ENCODE measurements at places on chromosomes 6 and 20.

GRCh38 chr20:41293269-41294037, 24.1 kb downstream of the ZHX3 start:
- no peak for DNase-seq

GRCh38 chr20:42027746-42028268, 409.6 kb upstream of the CHD6 start:
- DNase-seq, result no peak

GRCh38 chr6:129022011-129022553, 139.1 kb downstream of the LAMA2 start:
- DNase-seq, result no peak

- no peak for DNase-seq
Measured at GRCh38 chr6:66328200-66328599, 621.2 kb upstream of the EYS start.

DNA sequence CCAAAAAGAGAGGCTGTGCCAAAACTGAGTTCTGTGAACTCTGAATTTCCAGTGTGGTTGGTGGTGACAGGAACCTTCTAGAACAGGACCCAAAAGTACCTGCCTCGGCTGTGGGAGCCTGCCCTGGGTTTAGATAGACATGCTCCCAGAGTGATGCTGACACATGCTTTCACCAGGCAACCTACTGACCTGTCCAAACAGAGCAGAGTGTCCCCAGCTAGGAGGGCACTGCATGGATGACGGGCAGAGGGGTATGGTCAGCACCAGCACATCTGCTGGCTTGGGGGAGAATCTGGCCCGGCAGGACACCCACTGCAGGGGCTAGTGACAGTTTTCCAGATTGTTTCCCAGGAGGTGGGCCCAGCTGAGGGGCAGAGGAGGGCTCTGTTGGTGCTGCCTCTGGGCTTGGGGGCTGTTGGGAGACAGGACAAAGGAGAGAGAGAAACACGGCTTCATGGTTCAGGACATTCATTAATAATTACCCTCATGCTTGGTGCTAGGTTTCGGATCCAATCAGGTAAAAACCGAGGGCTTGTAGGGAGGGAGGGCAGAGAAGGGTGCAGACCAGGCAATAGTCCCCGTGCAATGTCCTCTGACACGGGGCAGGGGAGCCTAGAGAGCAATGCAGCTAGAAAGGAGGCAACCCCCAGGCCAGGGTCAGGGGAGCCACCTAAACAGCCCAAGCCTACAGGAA, 15.0 kb downstream of the KCNK5 start:
- no peak for DNase-seq

- DNase-seq, result no peak
Measured at GRCh38 chr6:11802886-11803590, 24.4 kb upstream of the ADTRP start.

DNA sequence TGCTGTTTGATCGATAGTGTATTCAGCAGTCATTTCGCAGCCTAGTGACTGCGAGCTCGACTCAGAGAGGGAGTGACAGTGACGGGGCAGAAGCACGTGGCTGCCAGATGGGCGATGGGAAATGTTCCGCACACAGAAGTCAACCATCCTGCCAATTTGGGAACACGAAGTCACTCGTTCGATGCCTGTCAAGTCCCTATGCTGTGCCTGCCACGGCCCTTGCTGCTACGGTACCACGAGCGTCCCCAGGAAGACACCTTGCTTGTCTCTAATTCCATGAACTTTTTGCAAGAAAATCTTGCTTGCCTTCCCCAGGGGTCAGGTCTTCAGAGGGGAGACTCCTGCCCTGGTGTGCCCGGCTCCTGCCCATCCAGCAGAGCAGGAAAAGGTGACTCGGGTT, 17.0 kb upstream of the STX16 start:
- no peak for DNase-seq

GRCh38 chr20:2172305-2173175, 70.9 kb downstream of the STK35 start:
- DNase-seq, result no peak

DNA sequence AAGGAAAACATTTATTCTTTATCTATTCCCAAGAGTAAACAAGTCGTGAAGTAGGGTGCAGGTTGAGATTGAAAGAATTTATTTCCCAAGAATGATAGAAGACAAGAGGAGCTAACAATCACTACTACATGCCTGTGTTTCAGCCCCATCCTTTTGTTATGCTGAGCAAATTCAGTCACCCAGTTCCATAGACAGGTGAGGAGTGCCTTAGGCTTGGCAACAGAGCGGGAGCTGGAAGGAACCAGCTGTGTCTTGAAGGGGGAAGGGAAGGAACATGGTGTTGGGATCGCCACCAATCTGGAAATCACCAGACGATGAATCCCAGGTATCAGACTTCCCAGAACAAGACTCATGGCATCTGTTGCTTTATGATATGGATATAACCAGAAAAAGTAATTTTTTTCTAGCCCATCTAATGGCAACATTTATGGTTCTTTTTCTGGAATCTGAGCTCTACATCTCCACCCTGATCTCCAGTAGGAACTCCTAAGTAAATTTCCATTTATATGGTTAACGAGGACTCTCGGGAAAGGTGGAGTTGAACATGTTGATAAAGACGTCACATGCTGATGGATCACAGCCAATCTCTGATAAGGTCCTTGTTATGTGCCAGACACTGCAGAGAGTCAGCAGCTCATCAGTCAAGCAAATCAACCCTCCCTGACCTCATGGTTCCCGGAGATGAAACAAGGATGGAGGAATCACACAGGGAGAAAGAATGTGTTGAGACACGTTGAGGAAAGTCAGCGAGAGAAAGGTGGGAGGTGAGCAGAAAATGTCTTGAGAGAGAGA, 344.9 kb downstream of the SMOC2 start:
- no peak for DNase-seq

- no peak for DNase-seq
Measured at GRCh38 chr6:53065266-53066076, at the start of gene FBXO9. Gene FBXO9 (plus strand): TSS chr6:53065404. CDS start chr6:53065790, 386 bp downstream.

DNA sequence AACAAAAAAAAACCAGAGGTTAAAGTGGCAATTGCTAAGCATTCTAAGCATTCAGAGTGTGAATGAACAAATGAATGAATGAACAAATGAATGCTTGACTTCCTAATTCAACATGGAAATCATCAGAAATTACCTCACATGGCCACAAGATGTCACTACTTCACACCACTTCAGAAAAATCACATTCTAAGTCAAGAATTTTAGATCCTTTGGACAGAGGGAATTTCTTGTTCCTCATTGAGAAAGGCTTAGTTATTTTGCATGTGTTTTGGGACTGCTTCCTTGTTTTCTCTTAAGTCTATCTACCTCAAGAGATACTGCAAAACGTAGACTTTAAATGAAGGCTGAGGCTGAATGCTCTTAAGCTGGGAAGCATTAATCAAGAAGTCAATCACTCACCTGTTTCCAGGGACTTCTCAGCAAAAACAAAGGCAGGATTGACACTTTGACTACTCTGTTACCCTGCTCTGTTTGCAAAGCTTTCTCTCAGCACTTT, 120.2 kb downstream of the MBOAT1 start:
- DNase-seq, result peak; percentile 13

GRCh38 chr6:130293800-130294199, 71.0 kb upstream of the SAMD3 start:
- peak; percentile 3 for DNase-seq

DNA sequence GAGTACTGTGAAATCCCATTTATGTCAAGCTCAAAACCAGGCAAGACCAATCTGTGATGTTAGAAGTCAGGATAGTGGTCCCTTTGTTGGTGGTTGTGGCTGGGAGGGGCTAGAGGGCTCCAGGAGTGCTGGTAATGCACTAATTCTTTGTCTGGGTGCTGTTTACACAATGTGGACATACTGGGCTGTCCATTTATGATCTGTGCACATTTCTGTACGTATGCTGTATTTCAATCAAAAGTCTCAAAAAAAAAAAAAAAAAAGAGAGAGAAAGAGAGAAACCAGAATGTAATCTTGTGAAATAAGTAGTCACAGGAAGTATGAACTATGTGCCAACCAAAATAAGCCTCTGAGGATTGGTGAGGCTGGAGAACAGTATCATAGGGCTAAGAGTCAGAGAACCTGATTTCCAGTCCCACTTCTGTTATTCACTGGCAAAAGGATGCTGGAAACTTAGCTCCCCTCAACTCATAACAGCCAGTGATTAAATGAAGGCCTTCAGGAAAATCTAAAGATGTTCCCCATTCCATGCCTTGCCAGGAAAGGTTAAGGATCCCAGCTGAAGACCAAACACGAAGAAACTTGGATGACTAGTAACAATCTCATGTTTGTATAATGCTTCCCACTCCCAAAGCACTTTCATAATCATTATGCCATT, 19.6 kb upstream of the TRAM2 start:
- no peak for DNase-seq

DNA sequence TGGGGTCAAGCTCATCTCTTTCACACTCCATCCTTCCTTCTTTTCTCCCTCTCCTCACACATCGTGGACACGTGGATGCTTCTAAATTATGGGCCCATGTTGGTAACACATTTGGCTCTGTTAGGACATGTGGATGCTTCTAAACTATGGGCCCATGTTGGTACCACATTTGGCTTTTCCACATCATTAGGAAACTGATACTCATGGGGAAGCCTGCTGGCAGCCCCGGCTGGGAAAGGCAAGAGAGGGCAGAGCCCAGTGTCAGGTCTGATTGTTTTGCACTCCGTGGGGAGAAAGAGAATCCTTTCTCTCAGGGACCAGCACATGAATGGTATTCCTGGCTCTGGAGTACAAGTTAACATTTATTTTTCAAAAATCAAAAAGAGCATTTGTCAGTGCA, 4.0 kb upstream of the CST1 start:
- no peak for DNase-seq

DNA sequence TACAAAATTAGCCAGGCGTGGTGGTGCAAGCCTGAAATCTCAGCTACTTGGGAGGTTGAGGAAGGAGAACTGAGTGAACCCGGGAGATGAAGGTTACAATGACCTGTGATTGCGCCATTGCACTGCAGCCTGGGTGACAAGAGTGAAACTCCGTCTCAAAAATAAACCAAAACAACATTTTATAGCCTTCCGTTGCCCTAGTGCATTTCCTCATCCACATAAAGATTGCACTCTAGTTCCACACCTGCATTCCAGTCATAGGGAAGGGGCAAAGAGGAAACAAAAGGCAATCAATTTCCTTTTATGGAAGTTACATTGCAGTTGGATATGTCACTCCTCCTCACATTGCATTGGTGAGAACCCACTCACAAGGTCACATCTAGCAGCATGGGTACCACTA, 182.7 kb upstream of the ARG1 start:
- DNase-seq, result no peak

- no peak for DNase-seq
Measured at GRCh38 chr6:163175301-163175700, 239.2 kb upstream of the QKI start.

DNA sequence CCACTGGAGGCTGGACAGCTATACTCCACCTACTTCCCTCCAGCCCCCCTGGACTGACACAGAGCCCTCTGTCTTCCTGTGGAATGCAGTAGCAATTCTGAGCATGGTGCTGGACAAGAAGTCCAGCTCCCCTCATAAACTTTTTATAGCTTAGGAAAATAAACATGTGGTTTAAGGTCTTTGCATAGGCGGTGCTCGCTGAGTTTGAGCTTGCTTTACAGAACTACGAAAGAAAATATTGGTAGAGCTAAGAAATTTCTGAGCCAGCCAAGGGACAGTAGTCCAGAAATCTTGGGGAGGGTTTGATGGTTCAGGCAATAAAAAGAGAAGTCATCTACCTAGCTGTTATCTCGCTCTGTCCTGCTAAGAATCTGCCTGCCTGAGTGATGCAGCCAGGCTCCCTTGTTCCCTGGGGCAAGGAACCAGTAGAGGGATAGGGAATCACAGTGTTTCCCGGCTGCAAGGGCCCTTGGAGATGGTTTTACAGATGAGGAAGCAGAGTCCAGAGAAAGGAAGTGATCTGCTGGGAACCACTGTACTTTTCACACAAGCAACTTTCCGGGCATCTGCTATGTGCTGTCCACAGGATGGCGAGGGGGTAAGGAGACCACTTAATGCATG, 343.4 kb downstream of the CDC5L start:
- DNase-seq, result no peak

- DNase-seq, result no peak
Measured at GRCh38 chr6:141610741-141611140, 522.0 kb upstream of the GJE1 start.

- peak; percentile 61 for DNase-seq
Measured at GRCh38 chr6:138465007-138465645, 34.2 kb downstream of the NHSL1 start.

GRCh38 chr20:46913329-46914044, 18.8 kb downstream of the EYA2 start:
- DNase-seq, result no peak

DNA sequence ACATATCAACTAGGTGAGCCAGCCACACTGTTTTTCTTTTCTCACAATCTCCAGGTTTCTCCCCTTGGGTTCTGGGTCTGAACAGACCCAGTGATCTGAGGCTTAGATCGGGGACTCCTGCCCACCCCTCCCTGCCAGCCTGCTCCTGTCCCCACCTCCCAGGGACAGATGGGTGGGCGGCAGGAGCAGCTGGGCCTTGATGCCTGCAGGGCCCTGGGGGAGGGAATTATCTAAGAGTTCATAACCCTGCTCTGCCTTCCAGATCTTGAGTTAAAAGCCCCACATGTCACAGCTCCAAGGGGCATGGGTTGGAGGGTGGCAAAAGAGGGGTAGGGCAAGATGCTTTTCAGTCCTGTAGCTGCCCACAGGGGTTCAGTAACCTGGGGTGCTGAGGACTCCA, 5.2 kb upstream of the XKR7 start:
- DNase-seq, result no peak

GRCh38 chr6:29834564-29835436, 7.2 kb downstream of the HLA-G start:
- DNase-seq, result no peak

DNA sequence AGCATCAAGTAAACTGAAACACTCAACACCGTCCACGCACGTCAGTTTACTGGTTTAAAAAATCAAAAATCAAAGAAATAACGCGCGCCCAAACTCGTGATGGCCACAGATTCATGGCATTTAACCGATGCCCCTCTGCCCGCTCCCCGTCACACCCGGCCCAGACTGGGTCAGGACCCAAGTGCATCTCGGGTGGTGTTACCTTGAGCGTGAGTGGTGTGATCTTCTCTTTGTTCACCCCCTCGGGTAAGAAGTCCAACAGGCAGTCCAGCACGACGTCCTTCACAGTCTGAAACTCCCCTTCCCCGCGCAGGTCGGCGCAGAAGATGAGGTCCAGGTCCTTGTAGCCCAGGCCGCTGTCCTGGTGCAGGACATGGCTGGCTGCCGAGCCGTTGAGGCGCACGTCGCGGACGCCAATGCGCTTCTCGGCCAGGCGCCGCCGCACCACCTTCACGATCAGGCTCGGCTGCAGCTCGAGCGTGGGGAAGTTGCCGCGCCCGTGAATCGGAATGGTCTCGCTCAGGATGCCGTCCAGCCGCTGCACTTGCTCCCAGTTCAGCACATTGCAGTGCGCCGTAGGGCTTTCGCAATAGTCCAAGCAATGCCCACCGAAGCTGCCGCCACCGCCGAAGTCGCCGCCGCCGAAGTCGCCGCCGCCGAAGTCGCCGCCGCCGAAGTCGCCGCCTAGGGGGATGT, 945 bp downstream of the TENT5A start:
- no peak for DNase-seq

GRCh38 chr6:90198758-90199425, 97.8 kb downstream of the BACH2 start:
- no peak for DNase-seq
